ENCODE measurements at places on chromosomes 12 and 14.

- DNase-seq, result no peak
Observed at GRCh38 chr12:89151536-89151935, 200.8 kb downstream of the DUSP6 start.

DNA sequence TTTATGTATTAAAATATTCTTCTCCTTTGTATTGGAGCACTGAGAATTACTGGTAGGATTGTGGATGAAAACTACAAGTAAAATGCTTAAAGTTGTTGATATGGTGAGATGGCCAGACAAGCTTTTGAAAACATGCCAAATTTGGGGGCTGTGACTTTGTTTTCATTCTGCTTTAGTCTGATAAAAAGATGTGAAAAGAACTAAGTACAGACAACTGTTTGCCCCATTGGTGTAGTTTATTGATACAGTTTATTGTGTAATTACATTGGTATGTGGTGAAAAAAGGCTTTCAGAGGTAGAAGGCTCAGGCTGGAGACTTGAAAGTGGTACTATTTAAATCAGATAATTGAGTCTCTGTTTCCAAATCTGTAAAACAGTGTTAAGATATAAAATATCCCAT lies 746.8 kb downstream of the DIO2 start:
- no peak for DNase-seq

DNA sequence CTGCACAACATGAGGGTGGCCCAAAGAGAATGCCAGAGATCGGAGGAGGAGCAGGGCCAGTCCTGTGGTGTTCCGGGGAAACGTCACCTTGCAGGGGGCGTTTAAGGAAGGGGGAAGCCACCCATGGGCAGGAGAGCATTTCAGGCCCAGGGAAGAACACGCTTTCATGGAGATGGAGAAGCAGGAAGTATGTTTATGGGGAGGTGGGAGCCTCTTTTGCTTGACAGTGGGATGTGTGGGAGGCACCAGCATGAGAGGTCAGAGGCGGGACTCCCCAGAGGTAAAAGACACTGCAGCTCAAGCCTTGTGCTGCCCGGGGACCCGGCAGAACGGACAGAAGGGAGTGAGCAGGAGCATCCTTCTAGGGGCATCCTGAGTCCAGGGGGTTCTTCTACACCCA lies 1.3 kb upstream of the LRTM2 start:
- DNase-seq, result no peak

- peak; percentile 16 for DNase-seq
Observed at GRCh38 chr14:50677527-50678063, 9.5 kb upstream of the SAV1 start.

DNA sequence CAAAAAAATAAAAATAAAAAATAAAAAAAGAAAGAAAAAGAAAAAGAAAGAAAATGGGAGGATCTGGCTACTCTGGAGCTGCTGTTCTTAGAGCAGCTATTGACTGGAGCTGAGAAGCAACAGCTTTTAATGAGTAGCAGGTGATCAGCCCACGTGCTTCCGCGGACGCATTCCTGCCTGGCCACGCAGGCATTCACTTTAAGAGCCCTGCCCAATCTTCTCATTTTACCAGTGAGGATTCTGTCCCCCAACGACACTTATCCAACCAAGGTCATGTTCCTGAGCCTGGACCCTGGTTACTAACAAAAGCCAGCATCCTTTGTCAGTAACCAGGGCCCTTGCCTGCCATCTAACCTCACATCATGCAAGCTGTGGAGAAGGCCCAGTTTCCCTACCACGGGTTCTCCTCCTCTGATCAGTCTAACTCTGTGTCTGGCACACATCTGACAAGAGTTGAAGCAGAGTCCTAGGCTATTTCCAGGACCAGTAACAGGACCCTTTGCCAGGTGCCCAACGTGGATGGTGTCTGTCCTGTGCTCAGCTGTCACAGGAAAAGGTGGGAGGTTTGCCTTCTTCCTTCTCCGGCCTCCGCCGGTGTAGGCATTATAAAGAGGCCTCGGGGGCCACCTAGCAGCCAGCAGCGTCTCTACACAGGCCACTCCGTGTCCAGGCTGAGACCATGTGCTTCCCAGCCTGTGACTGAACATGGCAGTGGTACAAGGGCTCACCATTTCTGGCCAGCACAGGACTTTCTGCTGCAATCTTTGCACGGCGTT lies 60.9 kb upstream of the GPATCH2L start:
- DNase-seq, result peak; percentile 64

DNA sequence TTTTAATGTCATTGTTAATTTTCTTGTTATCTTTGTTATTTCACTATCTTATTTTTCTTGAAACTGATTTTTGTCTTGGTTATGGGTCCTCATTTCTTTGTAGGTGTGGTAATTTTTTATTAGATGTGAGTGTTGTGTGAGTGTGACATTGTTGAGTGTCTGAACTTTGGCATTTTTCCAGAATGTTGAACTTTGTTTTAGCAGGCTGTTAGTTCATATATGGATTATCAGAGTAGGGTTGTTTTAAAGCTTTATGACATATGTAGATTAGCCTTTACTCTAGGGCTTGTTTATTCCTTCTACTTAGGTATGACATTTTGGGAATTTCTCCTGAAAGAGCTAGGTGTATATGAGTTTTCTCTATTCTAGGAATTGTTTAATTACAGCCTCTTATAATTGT lies 103.9 kb downstream of the ARID2 start:
- DNase-seq, result no peak

- no peak for DNase-seq
Observed at GRCh38 chr12:8037947-8038346, 5.4 kb downstream of the FOXJ2 start.

DNA sequence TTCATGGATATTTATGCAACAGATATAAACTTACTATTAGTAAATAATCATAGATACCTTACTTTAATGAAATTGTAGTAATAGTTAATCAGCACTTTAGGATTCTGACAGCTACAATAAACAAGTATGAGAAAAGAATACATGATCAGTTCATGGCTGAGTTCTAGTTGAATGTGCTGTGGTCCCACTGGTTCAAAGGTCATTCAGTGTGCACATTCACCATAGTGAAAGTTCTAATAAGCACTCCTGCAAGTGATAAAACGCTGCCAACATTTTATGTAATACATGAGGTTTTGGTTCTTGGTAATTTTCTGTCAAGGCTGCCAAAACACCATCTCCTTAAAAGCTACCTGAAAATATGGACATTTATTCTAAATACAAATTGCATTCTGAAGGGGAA lies 92.6 kb downstream of the NUMB start:
- DNase-seq, result no peak

DNA sequence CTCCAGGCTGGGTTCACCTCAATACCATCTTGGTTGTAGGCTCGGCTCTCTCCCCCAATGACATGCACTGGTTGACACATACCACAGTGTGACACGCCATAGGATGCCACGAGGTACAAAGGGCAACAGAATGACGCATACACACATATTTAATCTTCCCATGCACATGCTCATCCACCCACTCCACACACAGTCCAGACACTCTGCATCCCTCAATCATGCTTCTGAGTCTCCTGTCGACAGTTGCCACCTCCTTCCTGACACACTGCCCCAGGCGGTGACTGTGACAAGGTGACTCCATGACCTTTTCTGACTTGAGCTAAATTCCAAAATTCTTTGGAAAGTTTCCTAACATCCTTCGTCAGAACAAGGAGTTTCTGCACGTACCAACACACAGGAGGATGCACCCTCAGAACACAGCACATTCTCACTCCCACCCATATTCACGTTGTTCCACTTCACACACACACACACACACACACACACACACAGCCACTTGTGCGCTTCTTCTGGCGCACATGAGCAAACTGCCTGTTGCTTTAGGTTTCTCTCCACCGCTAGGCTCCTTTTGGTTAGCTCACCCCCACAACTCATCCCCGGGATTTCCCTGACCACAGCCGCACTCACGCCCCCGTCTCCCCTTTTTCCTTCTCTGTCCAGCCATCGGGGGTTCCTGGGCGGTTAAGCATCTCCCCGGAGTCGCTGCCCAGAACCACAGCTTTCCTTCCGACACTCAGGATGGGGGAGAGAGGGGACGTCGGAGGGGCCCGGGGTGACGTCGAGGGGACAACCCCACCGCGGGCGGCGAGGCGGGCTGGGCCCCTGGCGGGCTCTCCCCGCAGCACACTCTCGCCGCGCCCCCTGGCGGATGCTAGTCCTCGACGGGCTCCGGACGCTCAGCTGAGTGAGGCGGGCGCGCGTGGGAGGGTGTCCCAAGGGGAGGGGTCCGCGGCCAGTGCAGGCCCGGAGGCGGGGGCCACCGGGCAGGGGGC lies 536 bp upstream of the WNT1 start:
- no peak for DNase-seq

DNA sequence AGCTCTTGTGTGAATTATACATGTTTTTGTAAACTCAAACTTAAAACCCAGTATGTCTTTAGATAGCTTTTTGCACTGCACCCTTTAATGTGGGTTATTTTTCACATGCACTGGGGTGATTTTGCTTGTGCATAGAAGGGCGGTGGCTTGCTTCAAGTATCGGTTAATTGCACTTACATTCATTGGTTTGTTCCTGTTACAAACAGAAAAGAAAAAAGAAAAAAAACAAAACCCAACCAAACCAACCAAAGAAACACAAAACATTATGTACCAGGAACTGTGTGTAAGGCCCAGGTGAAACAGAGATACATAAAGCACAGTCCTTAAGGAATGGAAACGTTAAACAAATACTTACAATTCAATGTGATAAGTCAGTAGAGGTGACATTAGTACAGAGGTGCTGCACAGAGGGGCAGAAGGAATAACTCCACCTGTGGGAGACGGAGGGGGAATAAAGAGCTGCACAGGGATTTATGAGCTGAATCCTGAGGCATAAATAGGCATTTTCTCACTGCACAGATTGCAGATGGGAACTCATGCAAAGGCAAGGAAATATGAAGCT lies 151.4 kb downstream of the KTN1 start:
- no peak for DNase-seq

Data from Ammon's horn (tissue), 1 donor.